ENCODE measurements at places on chromosomes 3 and 15. TPM values are rescaled to one million over a fixed set of nuclear protein-coding genes. Genes with fewer than 3 reads are reported as not detected.

Gene FSIP1
- 0.58 TPM for total RNA-seq

Gene TMEM158
- not detected for total RNA-seq

Gene PGBD4
- total RNA-seq: 3.3 TPM

DNA sequence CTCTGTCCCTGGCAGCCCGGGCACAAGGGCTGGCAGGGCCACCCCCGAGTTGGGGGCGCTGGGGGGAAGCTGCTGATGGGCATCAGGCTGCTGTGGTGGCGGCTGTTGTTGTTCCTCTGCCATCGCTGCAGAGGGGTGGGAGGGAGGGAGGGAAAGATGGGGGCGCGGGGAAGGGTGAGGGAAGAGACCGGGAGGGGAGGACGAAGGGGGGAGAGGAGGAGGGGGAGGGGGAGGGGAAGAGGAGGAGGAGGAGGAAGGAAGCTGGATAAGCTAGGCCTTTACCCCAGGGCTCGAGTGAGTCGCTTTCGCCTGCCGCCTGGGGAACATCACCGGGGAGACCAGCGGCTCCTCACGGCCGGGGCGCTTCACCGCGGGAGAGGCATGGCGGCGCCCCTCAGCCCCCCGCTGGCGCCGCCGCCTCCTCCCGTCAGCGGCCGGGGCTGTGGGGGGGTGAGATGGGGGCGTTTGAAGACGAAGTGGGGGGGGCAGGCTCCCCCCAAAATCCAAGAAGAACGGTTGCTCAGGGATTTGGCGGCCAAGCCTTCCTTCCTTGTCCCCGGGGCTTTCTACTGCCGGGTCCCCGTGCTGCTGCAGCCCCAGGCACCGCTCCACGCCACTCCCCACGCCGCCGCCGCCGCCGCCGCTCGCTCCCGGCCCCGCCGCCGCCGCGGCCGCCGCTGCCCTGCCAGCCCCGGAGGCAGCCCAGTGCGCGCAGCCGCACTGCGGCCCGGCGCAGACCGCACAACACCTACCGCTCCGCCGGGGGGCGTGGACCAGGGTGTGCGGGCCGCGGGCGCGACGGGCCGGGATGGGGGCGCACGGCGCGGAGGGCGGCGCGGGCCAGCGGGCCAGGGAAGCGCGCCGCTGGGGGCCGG lies at the start of gene RFX7:
Gene RFX7 (minus strand): TSS at position 717 of the 875 bp plus-strand sequence. CDS start 594 bp downstream, at position 123.
- peaks cover 18% of the 10 kb centered on the region for H3K36me3 ChIP-seq
- peak within 1 kb of the TSS; percentile 94 for H3K27ac ChIP-seq
- peaks cover 45% of the 10 kb centered on the region for H3K4me1 ChIP-seq
- H3K27me3 ChIP-seq: no peaks in the 10 kb centered on the region

- no peak overlapping the region for H3K27ac ChIP-seq
- H3K4me3 ChIP-seq: no peak overlapping the region
- H3K4me1 ChIP-seq: peaks cover 44% of the 10 kb centered on the region
- H3K36me3 ChIP-seq: peaks cover 8% of the 10 kb centered on the region
Observed at GRCh38 chr3:143172062-143172794, 52.7 kb downstream of the CHST2 start.

Gene PPP1R14D
- not detected for total RNA-seq

GRCh38 chr15:75840659-75841058 lies 2.6 kb upstream of the UBE2Q2 start:
- DNase-seq: no peak
- H3K36me3 ChIP-seq: peaks cover 16% of the 10 kb centered on the region
- peaks cover 30% of the 10 kb centered on the region for H3K4me1 ChIP-seq
- H3K4me3 ChIP-seq: no peak overlapping the region
- H3K27me3 ChIP-seq: peaks cover 18% of the 10 kb centered on the region

DNA sequence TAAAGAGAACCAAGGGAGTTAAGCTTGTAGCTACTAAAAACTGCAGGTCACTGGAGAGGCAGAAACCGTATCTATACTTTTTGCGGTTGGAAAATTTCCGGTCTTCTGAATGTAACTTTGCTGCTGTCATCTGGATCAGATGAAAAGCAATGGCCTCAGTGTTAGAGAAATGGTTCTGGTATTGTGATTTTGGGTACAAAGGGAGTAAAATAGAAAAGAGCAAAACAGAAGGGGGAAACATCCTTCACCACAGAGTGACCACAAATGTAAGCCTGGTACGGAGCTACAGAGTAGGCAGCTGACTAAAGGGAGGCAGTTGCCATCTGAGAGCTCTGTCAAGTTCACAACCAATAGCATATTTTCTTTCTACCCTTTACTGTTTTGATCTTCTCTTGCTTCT lies 5.6 kb downstream of the CD96 start:
- no peak overlapping the region for H3K27ac ChIP-seq
- H3K4me1 ChIP-seq: peaks cover 29% of the 10 kb centered on the region
- no peak overlapping the region for H3K4me3 ChIP-seq
- DNase-seq: peak; percentile 63
- no peaks in the 10 kb centered on the region for H3K27me3 ChIP-seq

Gene GOLGA8M
- 2.7 TPM for total RNA-seq

Gene SHISA5
- 337 TPM for total RNA-seq

DNA sequence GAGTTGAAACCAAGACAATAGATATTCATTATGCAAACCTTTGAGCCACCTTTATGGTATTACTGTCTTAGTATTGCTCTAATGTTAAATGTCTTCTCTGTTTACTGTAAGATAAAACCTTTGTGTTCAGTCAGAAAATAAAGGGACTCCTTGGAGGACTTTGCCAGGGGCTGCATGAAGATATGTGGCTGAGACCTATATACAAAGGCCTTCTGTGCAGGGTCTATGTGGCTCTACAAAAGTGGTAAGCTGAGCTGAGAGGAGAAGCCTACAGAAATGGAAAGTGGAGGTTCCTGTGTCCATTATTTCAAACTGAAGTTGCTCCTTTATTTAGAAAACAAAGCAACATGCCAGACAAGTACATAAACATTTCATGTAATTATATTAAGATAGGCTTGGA lies 131.5 kb downstream of the FNDC3B start:
- peaks cover 6% of the 10 kb centered on the region for H3K4me1 ChIP-seq
- no peaks in the 10 kb centered on the region for H3K27me3 ChIP-seq
- no peak overlapping the region for H3K27ac ChIP-seq
- no peak for DNase-seq
- no peaks in the 10 kb centered on the region for H3K36me3 ChIP-seq
- H3K4me3 ChIP-seq: no peak overlapping the region

Gene MELTF
- 5.1 TPM for total RNA-seq

DNA sequence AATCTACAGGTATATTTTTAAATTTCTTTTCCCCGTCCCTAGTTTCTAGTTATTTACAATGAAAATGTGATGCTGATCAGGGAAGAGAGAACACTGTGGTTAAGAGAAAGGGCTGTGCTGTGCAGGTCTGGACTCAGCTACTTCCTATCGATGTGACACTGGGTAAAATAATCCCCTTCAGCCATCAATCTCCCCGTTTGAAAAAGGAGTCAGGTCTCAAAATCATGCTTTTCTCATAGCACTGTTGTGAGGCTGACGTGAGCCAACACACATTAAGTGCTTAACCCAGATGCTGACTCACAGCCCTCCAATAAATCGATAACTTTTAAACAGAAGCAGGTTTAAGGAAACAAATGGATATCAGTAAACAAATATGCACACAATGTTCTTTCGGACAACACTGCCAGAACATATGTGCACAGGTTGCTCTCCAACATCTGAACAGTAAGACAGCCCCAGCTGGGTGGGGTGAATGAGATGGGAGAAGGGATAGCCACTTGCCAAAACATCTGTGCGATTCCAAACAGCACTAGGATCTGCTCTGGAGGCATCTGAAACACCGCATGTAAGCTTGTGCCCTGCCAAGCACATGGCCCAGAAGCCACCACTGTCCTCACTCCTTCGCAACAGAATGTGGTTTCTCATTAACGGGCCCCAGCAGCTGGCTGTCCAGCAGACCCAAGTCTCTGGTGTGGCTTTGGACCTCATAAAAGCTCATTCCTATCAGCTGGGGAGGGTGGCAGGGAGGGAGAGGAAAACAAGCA lies 143.2 kb upstream of the PRICKLE2 start:
- H3K27ac ChIP-seq: no peak overlapping the region
- no peak overlapping the region for H3K4me3 ChIP-seq
- H3K36me3 ChIP-seq: no peaks in the 10 kb centered on the region
- no peak for DNase-seq

DNA sequence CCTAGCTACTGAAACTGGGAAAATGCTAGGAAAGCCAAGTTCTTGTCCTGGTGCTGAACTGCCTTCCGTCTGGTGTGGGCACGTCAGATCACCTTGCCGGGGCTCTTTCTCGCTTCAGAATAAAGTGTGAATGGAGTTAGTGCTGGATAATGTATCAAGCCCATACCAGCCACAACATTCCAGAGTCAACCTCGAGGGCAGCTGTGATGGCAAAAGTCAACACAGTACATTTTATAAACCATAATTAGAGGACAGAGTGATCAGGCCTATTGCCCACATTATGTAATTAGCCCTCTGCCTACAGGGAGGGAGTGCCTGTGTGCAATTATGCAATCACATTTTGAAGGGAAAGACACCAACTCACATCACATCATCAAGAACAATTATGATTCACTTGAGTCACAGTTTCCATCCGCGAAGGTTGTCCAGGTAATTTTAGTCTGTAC lies 165.2 kb downstream of the RORA start:
- H3K27me3 ChIP-seq: peaks cover 20% of the 10 kb centered on the region
- DNase-seq: no peak
- no peak overlapping the region for H3K4me3 ChIP-seq
- H3K4me1 ChIP-seq: no peaks in the 10 kb centered on the region
- H3K27ac ChIP-seq: no peak overlapping the region

DNA sequence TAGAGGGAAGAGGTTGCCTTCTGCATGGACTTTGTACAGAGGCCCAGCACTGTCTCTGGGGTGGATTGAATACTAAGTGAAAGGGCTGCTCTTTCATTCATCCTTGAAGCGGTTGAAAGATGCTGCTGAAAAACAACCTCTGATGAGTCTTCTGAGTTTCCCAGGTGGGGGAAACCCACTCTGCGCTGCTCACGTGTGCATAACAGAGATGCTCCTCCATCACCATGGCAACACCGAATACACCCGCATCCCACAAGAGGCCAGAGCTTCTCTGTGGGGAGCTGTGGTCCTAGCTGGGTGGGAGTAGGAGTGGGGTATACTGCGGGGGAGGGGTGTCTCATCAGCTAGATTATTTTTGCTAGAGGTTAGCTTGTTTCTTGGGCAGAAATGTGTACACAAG lies 6.1 kb upstream of the SYN2 start:
- H3K4me3 ChIP-seq: no peak overlapping the region
- H3K4me1 ChIP-seq: peaks cover under 1% of the 10 kb centered on the region
- H3K27me3 ChIP-seq: peaks cover 21% of the 10 kb centered on the region
- no peaks in the 10 kb centered on the region for H3K36me3 ChIP-seq
- no peak overlapping the region for H3K27ac ChIP-seq
- no peak for DNase-seq

GRCh38 chr3:194964809-194965208 lies 279.1 kb downstream of the FAM43A start:
- no peak overlapping the region for H3K4me3 ChIP-seq
- no peak for DNase-seq
- H3K4me1 ChIP-seq: no peaks in the 10 kb centered on the region

GRCh38 chr3:45995236-45996192 lies at the start of gene FYCO1:
TSS of gene FYCO1 (minus strand) at chr3:45995824. CDS start at chr3:45984910, 10,914 bp downstream.
- peaks cover 46% of the 10 kb centered on the region for H3K4me1 ChIP-seq
- peaks cover 35% of the 10 kb centered on the region for H3K36me3 ChIP-seq
- peak within 1 kb of the TSS; percentile 84 for H3K4me3 ChIP-seq

Gene ARL14
- not detected for total RNA-seq

DNA sequence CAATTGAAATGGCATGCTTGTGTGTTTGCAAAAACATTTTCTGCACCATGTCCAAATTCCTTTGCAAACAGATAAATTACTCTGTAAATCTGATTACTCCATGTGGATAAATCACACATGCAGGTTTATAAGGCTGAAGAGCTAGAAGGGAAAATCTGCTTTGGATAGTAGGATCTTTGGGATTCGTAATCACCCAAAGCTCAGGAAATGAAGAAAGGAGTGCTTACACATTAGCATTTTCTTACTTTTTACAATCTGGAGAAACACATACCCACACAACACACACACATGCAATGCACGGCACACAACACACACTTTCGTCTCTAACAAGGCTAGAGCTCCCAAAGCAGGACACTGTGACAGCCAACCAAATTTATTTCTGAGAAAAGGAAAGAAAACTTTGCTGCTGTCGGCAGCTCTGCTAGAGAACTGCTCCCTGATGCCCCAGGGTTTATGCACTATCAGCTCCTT lies 2.1 kb downstream of the LSAMP start:
- H3K27ac ChIP-seq: no peak overlapping the region
- H3K36me3 ChIP-seq: no peaks in the 10 kb centered on the region
- no peak overlapping the region for H3K4me3 ChIP-seq
- peaks cover 3% of the 10 kb centered on the region for H3K27me3 ChIP-seq
- no peaks in the 10 kb centered on the region for H3K4me1 ChIP-seq

- H3K27me3 ChIP-seq: peaks cover 3% of the 10 kb centered on the region
- no peaks in the 10 kb centered on the region for H3K36me3 ChIP-seq
- H3K27ac ChIP-seq: no peak overlapping the region
- no peak for DNase-seq
- no peak overlapping the region for H3K4me3 ChIP-seq
- no peaks in the 10 kb centered on the region for H3K4me1 ChIP-seq
Observed at GRCh38 chr15:56557415-56557814, 92.5 kb upstream of the MNS1 start.

Gene AVEN
- total RNA-seq: 9.7 TPM

Gene NT5DC2
- total RNA-seq: 26.2 TPM

Gene APPL1
- total RNA-seq: 33.2 TPM

GRCh38 chr15:60384526-60385126 lies 13.2 kb downstream of the ANXA2 start:
- no peak overlapping the region for H3K4me3 ChIP-seq
- peaks cover 63% of the 10 kb centered on the region for H3K36me3 ChIP-seq
- no peak overlapping the region for H3K27ac ChIP-seq
- DNase-seq: no peak
- no peaks in the 10 kb centered on the region for H3K27me3 ChIP-seq

GRCh38 chr3:36679384-36680200 lies 84.8 kb downstream of the DCLK3 start:
- H3K36me3 ChIP-seq: no peaks in the 10 kb centered on the region
- peaks cover 2% of the 10 kb centered on the region for H3K4me1 ChIP-seq
- H3K27me3 ChIP-seq: no peaks in the 10 kb centered on the region
- no peak overlapping the region for H3K27ac ChIP-seq
- DNase-seq: no peak
- no peak overlapping the region for H3K4me3 ChIP-seq

Gene CFAP20DC
- total RNA-seq: 2.2 TPM

DNA sequence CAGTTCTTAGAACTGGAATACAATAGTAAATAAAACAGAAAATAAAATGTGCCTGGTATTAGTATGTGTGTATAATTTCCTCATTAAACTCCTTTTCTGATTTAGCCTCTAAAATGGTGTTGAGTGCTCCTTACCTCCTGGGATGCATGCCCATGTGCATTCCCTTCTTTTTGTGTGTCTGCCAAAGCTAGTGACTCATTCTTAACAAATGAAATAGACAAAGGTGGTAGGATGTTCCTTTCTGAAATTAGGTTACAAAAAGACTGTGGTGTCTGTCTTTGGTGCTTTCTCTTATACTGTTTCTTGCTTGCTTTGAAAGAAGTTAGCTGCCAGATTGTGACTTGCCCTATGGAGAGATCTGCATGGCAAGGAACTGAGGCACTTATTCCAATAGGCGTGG lies 623.7 kb downstream of the GRM7 start:
- no peaks in the 10 kb centered on the region for H3K27me3 ChIP-seq
- no peaks in the 10 kb centered on the region for H3K36me3 ChIP-seq
- DNase-seq: no peak
- H3K27ac ChIP-seq: no peak overlapping the region

Gene CD200R1L
- not detected for total RNA-seq

All from activated CD4-positive, alpha-beta memory T cell treated with anti-CD3 and anti-CD28 coated beads, Interleukin-2, amount 10 ng/mL, durations not matched to agents 7 days and 5 days (primary cell).